GM18507 (cell line): ENCODE measurements at places on chromosomes 4 and X.

GRCh38 chr4:167021545-167022155 is 212.6 kb downstream of the SPOCK3 start:
- no peak for DNase-seq

GRCh38 chrX:12895866-12896265 is 10.6 kb upstream of the TLR8 start:
- DNase-seq = no peak

DNA sequence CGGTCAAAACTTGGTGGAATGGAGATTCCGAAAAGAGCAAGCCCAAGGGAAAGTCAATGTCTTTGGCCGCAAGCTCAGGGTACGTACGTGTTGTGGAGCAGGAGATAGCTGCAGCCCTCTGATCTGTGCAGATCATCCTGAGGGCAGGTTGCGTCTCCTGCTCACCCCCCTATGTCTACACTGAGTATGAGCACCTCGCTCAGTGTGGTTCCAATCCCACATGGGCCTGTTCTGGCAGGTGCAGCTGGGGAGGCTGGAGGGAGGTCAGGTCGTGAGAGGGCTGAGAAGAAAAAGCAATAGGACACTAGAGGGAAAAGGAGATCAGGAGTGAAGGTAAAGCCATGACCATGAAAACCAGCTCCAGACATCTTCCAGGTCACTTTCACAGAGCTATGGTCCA is 142.1 kb downstream of the DCTD start:
- no peak for DNase-seq

GRCh38 chr4:142886566-142886965 is 40.5 kb upstream of the INPP4B start:
- DNase-seq = no peak

DNA sequence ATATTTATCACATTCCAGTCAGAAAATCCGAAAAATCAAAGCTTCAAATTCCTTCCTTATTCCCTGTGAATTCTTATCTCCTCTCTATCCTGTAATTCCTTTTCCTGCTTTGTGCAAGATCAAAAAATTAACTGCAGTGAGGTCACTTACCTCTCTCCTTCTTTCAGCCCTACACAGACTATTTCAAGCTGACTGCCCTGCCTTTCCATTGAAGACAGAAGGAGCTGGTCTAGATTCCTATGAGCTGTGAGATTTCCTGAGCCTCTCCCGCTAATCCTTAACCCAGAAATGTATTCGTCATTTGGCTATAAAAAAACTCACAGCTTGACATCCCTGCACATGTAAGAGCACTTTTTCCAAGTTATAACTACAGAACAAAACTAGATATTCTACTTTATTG is 26.6 kb downstream of the TRIML2 start:
- no peak for DNase-seq

GRCh38 chr4:20684852-20685763 is 15.2 kb upstream of the PACRGL start:
- DNase-seq = no peak

DNA sequence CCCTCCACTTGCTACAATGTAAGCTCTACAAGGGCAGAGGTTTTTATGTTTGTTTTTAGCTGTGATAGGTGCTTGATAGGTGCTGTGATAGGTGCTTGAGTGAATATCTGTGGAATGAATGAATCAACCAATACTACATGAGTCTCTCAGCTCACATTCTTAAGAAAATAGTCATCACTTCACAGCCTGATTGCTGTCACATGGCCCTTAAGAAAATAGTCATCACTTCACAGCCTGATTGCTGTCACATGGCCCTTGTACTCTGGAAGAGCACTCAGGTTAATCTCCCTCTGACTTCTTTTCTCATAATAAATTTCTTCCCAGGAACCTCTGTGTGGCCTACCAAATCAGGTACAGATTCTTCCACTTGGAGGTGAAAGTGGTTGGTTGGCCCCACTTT is 335.2 kb downstream of the TENM3 start:
- DNase-seq = no peak

DNA sequence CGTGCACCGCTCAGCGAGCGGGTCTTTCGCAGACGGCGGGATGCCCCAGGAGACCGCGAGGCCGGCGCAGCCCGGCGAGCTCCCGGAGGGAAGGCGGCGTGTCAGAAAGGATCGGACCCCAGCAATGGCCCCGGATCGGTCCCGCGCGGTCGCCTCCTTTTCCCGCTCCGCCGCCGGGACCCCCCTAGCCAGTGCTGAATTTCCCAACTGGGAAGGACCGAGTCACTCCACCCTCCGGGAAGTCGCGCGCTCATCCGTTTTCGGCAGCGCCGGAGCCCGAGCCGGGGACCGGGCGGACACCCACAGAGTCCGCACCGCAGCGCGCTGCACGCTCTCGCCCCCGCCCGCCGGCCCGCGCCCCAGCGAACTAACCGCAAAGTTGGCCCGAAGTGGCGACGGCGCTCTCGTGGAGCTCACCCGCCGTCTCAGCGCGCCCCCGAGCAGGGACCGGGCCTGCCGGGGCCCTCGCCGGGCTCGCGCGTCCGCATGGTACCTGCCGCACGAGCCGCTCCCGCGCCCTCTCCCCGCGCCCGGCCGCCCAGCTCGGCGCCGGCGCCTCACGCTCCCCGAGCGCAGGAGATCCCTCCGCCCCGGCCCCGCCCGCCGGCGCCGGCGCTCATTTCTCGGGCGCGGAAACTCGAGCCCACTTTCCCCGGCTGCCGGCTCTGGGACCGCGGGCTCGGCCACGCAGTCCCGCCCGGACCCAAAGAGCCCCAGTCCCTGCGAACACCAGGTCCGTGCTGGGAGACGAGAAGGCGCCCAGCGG is at the start of gene FAT1:
Gene FAT1, minus strand, starts transcription at position 565 of the 766 bp plus-strand sequence. CDS start 14,029 bp downstream, outside the sequence.
- DNase-seq = no peak

- DNase-seq = no peak
Observed at GRCh38 chrX:122238801-122239200, 945.3 kb upstream of the GRIA3 start.

DNA sequence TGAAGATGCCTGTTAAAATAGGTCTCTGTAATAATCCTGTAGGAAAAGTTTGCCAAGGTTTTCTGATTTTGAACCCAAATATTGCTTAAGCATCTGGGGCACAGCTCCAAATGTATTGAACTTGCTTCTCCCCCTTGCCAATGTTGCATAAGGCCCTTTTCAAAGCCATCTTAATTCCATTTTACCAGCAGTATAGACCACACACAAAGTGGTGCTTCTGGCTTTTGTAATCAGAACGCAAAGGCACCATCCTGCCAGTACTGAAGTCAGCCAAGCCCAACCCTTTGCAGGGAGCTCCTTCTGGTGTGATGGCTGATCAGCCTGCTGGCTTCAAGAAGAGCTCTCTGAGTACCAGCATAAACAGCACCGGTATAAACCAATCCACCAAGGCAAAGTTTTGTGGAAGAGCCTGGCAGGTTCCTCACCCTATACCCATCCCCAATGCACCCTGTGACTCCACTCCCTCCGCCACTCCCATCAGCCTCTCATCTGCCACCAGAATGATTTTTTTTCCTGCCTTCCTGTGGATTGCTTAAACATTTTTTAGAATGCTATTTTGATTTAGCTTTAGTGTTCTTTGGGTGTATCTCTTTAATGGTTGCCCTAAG is 39.2 kb upstream of the USP9X start:
- DNase-seq = no peak

GRCh38 chr4:75908555-75908954 is 6.3 kb upstream of the PPEF2 start:
- no peak for DNase-seq

GRCh38 chrX:69156638-69157037 is 8.6 kb downstream of the PJA1 start:
- DNase-seq = no peak

GRCh38 chrX:130179579-130180215 is 7.9 kb downstream of the RAB33A start:
- DNase-seq = no peak

- no peak for DNase-seq
Observed at GRCh38 chr4:25493466-25493865, 116.4 kb downstream of the ANAPC4 start.

- no peak for DNase-seq
Observed at GRCh38 chrX:147853701-147854100, 58.0 kb upstream of the FMR1 start.

GRCh38 chrX:17732138-17732783 is 5.0 kb upstream of the SCML1 start:
- no peak for DNase-seq

- no peak for DNase-seq
Observed at GRCh38 chrX:153883163-153883843, 2.7 kb downstream of the L1CAM start.

DNA sequence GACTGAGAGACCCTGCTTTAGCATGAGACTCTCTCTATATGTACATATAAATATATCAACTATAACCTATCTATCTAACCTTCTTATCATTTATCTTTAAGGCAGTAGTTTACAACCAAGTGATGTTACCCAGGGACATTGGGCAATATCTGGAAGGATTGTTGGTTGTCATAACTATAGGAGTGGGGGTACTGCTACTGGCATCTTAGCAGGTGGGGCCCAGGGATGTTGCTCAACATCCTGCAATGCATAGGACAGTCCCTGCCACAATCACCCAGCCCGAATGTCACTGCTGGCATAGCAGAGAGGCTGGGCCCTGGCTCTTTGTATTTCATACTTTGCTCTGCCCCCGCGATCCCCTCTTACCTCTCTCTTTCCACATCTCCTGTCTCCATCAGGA is 397.7 kb downstream of the IL15 start:
- no peak for DNase-seq

GRCh38 chr4:154781126-154781982 is at the start of gene RBM46:
Gene RBM46 (plus strand): TSS chr4:154781272. CDS start chr4:154796753, 15,481 bp downstream.
- DNase-seq = no peak

DNA sequence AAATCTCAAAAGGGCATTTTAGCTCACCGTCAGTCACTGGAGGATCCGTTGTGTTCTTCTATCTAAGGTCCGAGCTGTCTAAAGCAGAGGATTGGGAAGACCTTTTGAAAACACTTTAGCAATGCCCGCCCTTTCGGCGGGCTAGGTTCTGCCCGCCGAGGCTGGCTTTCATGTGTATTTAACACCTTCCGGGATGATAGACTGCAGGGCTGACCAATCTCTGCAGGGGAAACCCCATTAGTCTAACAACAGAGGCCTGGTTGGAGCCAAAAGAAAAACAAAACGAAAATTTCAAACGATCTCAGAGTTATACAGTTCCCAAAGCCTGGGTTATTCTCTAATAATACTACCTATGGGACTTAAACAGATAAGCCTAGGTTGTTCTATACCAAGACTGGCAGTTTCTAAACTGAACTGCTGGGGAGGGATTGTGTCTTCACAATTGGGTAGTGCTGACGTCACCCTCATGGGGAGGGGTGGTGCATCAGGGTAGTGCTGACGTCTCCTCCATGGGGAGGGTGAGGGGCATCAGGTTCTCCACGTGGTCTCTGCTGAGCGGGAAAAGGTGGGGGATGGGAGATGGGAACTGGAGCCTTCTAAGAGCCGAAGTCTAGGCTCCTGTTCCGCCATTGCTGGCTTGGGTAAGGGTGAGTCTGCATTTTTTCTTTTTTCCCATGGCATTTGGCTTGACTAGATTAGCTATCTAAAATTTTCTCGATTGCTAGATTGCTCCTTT is 14.8 kb upstream of the CUL4B start:
- no peak for DNase-seq

DNA sequence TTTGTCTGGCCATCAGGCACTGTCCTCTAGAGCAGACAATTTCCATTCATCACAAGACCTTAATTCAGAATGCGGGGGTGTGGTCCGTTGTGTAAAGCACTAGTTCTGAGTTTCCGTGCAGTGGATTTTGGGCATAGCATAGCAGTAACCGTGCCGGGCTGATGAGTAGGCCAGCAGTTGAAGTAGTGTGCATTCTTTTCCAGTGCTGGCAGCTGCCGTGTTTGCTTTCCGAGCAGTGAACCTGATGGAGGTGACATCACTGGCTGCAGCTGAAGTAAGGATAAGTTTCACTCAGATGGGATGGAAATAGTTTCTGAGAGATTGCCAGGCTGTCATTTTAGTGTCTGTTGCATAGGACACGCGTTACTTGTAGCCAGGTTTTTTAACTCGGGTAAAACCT is 107.0 kb upstream of the STIM2 start:
- DNase-seq = no peak

DNA sequence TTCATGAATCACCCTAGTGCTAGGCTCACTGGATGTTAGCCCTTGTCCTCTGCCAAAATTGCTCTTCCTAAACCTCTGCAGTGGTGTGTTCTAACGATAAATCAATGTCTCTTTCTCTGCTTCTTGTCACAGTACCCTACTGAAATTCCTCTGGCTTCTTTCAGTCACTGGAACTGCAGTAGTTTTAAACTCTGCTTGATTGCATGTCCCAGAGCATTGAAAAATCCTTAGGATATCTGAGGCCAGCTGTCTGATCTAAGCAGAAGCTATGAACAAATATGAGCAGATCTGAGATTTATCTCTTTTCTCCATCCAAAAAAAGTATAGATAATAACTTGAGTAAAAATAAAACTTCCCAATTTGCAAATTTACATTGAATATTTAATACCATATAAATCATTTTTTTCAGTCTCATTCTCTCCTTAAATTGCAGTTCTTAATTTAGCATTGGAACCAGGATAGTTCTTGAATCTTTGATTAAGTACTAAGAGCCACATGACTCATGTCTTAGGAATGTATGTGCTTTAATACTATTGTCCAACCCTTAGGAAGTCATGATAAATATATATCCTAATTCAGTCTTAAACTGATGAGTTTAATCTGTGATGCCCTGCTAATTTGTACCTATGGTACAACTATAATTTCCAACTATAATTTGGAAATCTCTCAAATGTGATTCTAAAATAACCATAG is 169.7 kb downstream of the PDHA2 start:
- DNase-seq = no peak

- no peak for DNase-seq
Observed at GRCh38 chr4:7242766-7243165, 50.4 kb downstream of the SORCS2 start.
